ENCODE measurements at places on chromosomes 1 and 21. TPM values are rescaled to one million over a fixed set of nuclear protein-coding genes. Genes with fewer than 3 reads are reported as not detected.

- peak; percentile 82 for DNase-seq
- H3K27me3 ChIP-seq, result no peaks in the 10 kb centered on the region
- H3K36me3 ChIP-seq, result peaks cover 91% of the 10 kb centered on the region
- H3K4me1 ChIP-seq, result peaks cover 56% of the 10 kb centered on the region
- peak overlapping the region; percentile 90 for H3K27ac ChIP-seq
Observed at GRCh38 chr1:37479255-37480124, 5.1 kb downstream of the ZC3H12A start.

- no peak overlapping the region for H3K27ac ChIP-seq
- H3K36me3 ChIP-seq, result no peaks in the 10 kb centered on the region
- DNase-seq, result no peak
- no peak overlapping the region for H3K4me3 ChIP-seq
- peaks cover 6% of the 10 kb centered on the region for H3K4me1 ChIP-seq
Observed at GRCh38 chr1:44714532-44714931, 16.4 kb downstream of the RNU5D-1 start.

- no peaks in the 10 kb centered on the region for H3K27me3 ChIP-seq
- no peak overlapping the region for H3K4me3 ChIP-seq
Observed at GRCh38 chr1:230141021-230141648, 74.1 kb downstream of the GALNT2 start.

DNA sequence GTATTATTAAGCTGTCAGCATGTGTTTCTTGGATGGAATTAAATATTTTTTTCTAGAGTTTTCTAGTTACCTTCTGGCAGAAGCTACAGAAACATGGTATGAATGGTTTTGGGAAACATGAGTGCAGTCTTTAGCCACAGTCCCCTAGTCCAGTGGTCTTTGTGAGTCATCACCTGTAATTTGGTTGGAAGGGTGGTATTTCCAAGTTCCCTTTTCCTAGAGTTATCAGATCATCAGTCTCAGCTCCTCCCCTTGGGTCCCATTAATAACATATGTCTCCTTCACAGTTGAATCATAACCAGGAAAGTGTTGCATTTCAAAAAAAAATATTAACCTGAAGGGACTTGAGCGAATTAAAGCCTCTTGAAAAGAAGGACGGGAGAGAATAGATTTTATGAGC, 27.0 kb downstream of the ELAVL4 start:
- H3K27me3 ChIP-seq, result no peaks in the 10 kb centered on the region
- H3K4me3 ChIP-seq, result no peak overlapping the region
- no peak overlapping the region for H3K27ac ChIP-seq
- no peak for DNase-seq
- no peaks in the 10 kb centered on the region for H3K4me1 ChIP-seq

DNA sequence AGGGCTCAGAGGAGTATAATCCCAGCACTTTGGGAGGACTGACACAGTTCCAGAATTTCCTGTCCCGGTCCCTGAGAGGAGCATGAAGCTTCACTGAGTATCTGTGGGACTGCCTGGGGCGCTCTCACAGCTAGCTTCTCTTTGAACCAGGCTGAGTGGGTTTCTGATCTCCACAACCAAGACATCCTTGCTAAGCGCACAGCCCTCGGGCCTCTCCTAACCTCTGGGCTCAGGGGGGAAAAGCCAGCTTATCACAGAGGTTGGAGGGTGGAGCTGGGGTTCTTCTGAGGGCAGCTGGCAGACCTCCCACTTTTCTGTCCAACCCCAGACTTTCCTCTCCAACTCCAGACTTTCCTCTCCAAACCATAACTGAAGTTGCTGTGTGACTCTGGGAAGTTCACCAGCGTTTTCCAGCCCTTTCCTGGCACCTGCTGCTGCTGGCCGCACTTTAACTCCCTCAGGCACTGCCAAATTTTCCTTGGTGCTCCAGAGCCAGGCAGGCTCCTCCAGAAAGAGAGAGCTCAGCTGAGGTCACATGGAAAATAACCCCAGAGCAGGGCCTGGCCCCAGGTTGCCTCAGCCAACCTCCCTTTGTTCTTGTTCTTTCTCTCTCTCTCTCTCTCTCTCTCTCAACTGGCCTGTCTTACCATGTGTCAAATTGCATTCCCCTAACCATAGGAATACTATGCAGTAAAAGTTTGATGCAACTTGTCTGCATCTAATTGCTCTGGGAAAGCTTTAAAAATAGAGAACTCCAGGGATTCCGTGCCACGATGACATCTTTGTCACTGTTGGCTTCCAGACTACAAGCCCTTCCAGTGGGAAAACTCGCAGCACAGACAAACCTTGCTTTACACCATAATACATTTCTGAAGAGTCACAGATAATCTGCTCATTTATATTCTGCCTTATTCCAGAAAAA, 49.5 kb downstream of the OLFML2B start:
- no peaks in the 10 kb centered on the region for H3K27me3 ChIP-seq
- H3K27ac ChIP-seq, result no peak overlapping the region
- no peaks in the 10 kb centered on the region for H3K36me3 ChIP-seq
- no peak for DNase-seq

GRCh38 chr1:246569248-246570238, 3.3 kb downstream of the CNST start:
- peak; percentile 53 for DNase-seq
- no peaks in the 10 kb centered on the region for H3K27me3 ChIP-seq
- peaks cover 25% of the 10 kb centered on the region for H3K4me1 ChIP-seq
- H3K36me3 ChIP-seq, result peaks cover 9% of the 10 kb centered on the region
- H3K4me3 ChIP-seq, result no peak overlapping the region
- H3K27ac ChIP-seq, result peak overlapping the region; percentile 33

DNA sequence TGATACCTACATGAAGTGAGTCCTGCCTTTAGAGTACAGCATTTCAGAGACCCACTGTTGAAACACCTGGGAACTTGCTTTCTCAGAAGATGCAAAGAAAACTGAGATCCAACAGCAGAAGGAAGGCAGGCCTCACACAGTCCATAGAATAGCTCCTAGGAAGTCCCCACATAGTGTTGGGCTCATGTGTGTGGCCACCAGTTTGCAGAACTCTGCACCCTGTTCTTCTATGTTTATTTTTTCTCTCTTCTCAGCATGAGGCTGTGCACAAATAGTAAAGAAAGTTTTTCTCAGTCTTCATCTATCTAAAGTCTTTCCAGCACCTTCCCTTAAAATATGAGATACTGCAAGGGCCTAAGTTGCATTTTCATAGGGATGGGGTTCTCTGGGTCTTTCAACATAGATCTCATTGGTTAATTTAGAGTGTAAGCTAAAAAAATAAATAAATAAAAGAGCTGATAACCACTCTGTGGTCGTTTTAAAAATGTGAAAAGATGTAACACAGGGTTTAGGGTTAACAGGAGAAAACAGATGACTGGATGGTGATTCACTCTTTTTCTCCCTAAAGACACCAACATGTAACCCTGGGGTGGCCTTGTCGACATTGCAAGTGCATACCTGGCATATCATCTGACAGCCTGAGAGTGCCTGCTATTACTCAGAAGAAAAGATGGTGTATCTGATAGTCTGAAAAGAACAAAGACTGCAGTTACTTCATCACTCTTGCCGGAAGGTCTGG, 94.6 kb downstream of the ZC3H11B start:
- peak; percentile 83 for DNase-seq
- H3K4me3 ChIP-seq, result no peak overlapping the region
- peak overlapping the region; percentile 30 for H3K27ac ChIP-seq
- peaks cover 27% of the 10 kb centered on the region for H3K4me1 ChIP-seq
- no peaks in the 10 kb centered on the region for H3K27me3 ChIP-seq

GRCh38 chr1:232579466-232579865, 50.5 kb downstream of the SIPA1L2 start:
- H3K27me3 ChIP-seq, result no peaks in the 10 kb centered on the region
- H3K27ac ChIP-seq, result no peak overlapping the region
- H3K4me3 ChIP-seq, result no peak overlapping the region
- H3K36me3 ChIP-seq, result no peaks in the 10 kb centered on the region

GRCh38 chr1:222275729-222276465, 272.0 kb downstream of the HHIPL2 start:
- H3K27ac ChIP-seq, result no peak overlapping the region
- no peaks in the 10 kb centered on the region for H3K4me1 ChIP-seq
- no peaks in the 10 kb centered on the region for H3K36me3 ChIP-seq
- DNase-seq, result no peak
- H3K4me3 ChIP-seq, result no peak overlapping the region
- no peaks in the 10 kb centered on the region for H3K27me3 ChIP-seq

DNA sequence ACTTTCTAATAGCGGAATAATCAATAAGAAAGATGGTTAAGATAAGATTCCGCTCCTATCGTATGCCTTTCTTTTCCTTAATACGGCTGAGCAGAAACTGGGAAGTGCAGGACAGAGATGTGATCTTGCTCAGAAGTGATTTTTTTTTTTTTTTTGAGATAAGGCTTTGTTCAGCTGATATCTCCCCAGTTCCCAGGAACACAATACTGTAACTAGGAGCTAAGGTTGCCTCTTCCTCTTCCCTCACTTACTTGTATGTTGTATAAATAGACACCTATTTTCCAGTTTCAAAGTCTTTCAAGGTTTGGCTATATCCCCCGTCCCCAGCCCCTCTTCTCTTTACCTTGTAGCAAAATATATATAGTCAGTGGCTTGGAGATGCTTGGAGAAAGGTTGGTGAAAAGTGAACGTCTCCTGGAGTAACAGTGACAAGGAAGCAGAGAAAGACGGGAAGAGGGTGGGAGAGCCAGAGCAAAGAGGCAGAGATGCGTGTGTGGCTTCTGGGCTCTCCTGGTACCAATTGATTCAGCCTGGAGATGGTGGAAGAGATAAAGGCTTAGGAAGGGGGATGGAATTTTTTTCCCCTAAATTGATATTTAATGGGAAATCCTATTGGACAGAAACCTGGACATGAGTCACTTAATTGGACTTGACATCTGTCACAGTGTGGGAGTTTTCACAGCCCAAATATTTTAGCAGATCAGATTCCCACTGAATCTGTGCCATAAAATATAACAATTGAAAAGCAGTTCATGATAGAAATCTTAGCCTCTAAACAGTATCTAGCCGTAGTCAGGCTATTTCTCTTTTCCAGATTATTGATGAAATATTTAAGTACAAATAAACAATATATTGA, at the start of gene NHLH2:
Gene NHLH2 (minus strand): TSS at position 522 of the 856 bp plus-strand sequence. CDS start 2,754 bp downstream, outside the sequence.
- no peak within 1 kb of the TSS for H3K27ac ChIP-seq
- no peak within 1 kb of the TSS for H3K4me3 ChIP-seq
- no peaks in the 10 kb centered on the region for H3K36me3 ChIP-seq
- H3K27me3 ChIP-seq, result peaks cover 56% of the 10 kb centered on the region
- no peak for DNase-seq
- H3K4me1 ChIP-seq, result peaks cover 11% of the 10 kb centered on the region

GRCh38 chr1:93615582-93616150, 66.0 kb downstream of the BCAR3 start:
- H3K36me3 ChIP-seq, result peaks cover 43% of the 10 kb centered on the region
- peak overlapping the region; percentile 93 for H3K27ac ChIP-seq
- no peaks in the 10 kb centered on the region for H3K27me3 ChIP-seq
- peaks cover 70% of the 10 kb centered on the region for H3K4me1 ChIP-seq
- DNase-seq, result peak; percentile 86
- no peak overlapping the region for H3K4me3 ChIP-seq

GRCh38 chr1:213275293-213275692, 224.3 kb downstream of the RPS6KC1 start:
- no peak for DNase-seq
- H3K27me3 ChIP-seq, result no peaks in the 10 kb centered on the region
- no peaks in the 10 kb centered on the region for H3K36me3 ChIP-seq
- H3K4me1 ChIP-seq, result no peaks in the 10 kb centered on the region
- no peak overlapping the region for H3K27ac ChIP-seq

DNA sequence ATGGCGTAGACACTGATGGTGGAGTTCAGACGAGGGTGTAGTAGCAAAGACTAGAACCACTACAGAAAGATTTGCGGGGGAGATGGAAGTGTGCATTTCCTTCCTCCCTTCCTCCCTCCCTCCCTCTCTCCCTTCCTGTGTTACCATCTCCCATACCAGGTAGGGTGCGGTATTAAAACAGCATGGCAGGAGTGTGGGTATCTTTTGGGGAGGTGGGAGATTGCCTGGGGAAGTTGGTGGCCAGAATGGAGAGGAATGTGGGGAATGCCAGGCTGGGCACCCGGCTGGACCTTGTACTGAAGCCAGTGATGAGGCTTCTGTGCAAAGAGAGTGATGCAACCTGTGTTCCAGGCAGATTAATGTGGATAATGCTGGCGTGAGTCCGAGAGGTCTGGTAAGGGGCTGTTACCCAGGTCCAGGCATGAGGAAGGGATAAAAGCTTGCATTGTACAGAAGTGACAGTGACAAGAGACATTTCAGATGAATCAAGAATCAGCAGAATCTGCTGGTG, 30.3 kb upstream of the PPP2R5A start:
- no peaks in the 10 kb centered on the region for H3K36me3 ChIP-seq
- no peak overlapping the region for H3K27ac ChIP-seq
- H3K27me3 ChIP-seq, result no peaks in the 10 kb centered on the region
- H3K4me3 ChIP-seq, result no peak overlapping the region

DNA sequence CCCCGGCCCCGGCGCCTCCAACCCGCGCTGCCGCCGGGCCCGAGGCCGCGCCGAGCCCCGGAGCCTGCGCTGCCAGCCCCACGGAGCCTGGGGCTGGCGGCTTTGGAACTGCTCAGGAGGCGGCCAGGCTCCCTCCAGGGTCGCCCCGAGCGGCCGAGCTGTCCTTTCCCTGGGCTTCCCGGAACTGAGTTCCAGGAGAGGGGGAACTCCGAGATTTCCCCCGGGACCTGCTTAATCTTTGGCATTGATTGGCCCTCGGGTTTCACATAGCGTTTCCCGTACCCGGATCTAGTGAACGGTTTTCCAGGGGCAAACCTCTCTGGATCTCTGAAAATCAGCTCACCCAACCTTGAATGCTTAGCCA, 504 bp downstream of the H6PD start:
- H3K4me1 ChIP-seq, result peaks cover 35% of the 10 kb centered on the region
- H3K36me3 ChIP-seq, result no peaks in the 10 kb centered on the region
- peak overlapping the region; percentile 95 for H3K27ac ChIP-seq
- DNase-seq, result peak; percentile 72

DNA sequence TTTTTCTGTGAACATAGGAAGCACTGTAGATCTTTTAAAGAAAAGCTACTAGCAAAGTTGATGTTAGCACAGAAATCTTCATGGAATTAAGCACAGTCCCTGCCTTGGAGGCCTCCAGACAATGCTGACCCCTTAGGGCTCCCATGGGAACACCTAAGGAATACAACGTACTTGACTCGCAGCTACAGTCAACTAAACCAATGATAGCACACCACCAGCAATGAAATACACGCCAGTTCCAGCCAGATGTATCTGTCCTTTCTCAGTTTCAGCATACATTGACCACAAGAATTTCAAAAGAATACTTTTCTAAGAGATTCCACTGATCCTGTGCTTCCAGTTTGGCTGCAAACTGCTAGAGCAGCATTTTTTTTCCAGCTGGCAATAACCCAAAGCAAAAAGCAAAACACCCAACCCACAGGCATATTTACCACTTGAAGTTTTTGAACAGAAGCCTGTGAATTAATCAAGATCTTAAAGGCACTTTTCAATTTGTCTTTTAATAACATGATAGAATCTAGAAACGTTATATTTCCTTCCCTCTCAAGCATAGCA, 42.8 kb upstream of the KRTAP11-1 start:
- no peak for DNase-seq
- H3K4me1 ChIP-seq, result no peaks in the 10 kb centered on the region
- H3K4me3 ChIP-seq, result no peak overlapping the region
- H3K27ac ChIP-seq, result no peak overlapping the region
- no peaks in the 10 kb centered on the region for H3K36me3 ChIP-seq
- no peaks in the 10 kb centered on the region for H3K27me3 ChIP-seq

GRCh38 chr21:31731056-31731856, 662 bp downstream of the SCAF4 start:
- H3K27me3 ChIP-seq, result no peaks in the 10 kb centered on the region
- H3K4me3 ChIP-seq, result peak overlapping the region; percentile 100
- H3K36me3 ChIP-seq, result peaks cover 30% of the 10 kb centered on the region
- peak; percentile 37 for DNase-seq
- H3K27ac ChIP-seq, result peak overlapping the region; percentile 93

Gene CTSK
- 44.6 TPM for total RNA-seq

Gene CFAP141
- not detected for total RNA-seq

Gene KLHDC9
- not detected for total RNA-seq

Gene COL11A1
- 470 TPM for total RNA-seq

All from SJSA1 (cell line).